T-helper 17 cell (primary cell): ENCODE measurements at places on chromosomes 2 and 18. TPM values are rescaled to one million over a fixed set of nuclear protein-coding genes. Genes with fewer than 3 reads are reported as not detected.

DNA sequence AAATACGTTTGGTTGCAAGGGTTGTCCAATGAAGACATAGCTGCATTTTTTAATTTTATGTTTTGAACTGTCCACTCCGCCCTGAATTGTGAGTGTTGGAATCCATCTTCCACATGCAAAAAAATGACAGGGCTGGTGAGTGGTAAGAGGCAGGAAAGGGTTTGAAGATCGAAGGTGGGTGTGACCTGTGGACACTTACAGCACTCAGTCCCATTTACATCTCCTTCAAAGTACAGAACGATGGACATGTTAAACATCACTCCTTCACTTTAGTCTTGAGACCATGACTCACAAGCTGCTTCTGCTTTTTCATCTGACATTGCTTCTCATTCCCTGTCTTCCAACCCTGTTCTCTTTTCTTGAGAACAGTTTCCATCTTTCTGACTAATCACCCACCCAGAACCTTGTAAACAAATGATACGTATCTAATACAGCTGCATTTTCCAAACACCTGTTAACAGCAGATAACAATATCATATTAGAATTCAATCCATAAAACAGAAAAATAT, 179.3 kb downstream of the ZNF516 start:
- DNase-seq, result no peak

DNA sequence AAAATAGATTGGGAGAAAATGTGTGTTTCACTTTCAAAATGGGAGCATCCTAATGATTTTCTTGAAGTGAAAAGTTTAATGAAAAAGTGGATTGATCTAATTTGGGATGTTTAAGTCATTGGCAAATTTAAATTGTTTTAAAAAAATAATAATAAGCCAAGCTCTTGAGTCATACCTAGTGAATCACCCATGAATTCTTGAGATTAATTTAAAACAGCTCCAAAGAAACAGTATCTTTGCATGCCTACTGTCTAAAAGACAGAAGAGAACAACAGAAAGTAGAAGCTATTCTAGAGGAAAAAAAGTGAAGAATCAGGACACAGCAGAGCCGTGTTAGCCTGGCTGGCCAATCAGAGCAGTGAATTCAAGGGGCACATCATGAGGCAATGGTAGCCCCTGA, 7.7 kb downstream of the ACVR1C start:
- no peak for DNase-seq

DNA sequence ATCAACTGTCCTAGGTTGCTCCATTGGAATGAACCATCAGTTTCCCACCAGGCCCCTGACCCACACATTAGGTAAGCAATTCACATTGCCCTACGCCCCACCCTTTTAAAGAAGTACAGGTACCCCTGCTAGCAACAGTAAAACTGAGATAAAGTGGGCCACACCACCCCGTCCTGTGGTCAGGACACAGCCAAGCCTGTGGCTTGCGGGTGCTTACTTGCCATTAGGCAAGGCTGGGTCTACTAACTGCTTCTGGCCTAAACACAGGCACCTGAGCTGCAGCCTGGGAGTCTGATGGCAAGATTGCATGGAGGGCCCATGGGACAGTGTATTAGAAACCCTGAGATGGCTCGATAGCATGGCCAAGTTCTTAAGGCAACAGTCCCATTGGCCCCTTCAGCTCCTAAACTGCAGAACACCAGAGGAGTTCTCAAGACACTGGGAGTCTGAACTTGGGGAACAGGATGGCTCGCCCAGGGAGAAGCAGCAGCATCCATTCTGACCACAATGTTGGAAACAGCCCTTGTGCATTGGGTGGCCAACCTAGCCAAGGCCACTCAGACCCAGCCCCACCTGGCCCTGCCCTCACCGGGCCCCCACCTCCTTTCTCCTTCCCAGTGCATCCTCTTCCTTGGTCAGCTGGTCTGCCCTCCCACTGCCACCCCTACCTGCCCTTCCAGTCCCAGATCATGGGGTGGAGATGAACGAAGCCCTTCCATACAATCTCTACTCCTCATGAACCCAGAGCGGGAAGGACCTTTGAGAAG, 177.1 kb downstream of the TNS1 start:
- DNase-seq, result no peak

- no peak for DNase-seq
These were observed 12.6 kb downstream of the GKN1 start for GRCh38 chr2:68987021-68987503.

TMEM17 gene
- total RNA-seq, result not detected

DNA sequence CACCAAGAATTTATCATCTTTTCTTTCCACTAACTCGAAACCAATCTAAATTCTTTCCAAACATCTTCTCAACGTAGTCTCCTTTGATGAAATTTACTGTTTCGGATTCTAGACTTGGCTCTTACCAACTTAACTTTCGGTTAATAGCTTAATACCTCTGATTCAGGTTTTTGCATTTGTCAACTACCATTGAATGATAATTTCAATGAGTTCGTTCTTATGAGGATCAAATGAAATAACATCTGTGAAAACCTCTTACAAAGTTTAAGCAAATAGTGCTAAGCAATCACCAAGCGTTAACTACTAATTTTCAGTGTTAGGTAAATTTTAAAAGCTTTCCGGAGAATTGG, 593 bp upstream of the NRBP1 start:
- DNase-seq, result no peak

TTC32 gene
- total RNA-seq, result 33.4 TPM

- DNase-seq, result no peak
These were observed 44.3 kb downstream of the EDAR start for GRCh38 chr2:108944601-108945331.

- DNase-seq, result no peak
These were observed 18.0 kb downstream of the COLEC11 start for GRCh38 chr2:3612639-3613523.

- no peak for DNase-seq
These were observed 181.3 kb downstream of the PID1 start for GRCh38 chr2:229089776-229090175.

DNA sequence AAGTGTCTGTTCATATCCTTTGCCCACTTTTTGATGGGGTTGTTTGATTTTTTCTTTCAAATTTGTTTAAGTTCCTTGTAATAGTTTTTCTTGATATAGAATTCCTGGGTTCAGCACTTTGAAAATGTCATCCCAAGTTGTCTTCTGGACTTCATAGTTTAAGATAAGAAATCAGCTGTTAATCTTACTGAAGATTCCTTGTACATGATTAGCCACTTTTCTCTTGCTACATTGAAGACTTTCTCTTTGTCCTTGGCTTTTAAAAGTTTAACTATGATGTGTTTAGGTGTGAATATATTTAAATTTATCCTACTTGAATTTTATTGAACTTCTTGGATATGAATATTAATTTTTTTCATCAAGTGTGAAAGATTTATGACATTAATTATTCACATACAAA, 387.2 kb upstream of the CWC22 start:
- DNase-seq, result no peak

AP1S3 gene
- 1.6 TPM for total RNA-seq

- no peak for DNase-seq
These were observed 93.3 kb downstream of the HRH4 start for GRCh38 chr18:24553571-24554285.

L3MBTL4 gene
- 0.18 TPM for total RNA-seq

DNA sequence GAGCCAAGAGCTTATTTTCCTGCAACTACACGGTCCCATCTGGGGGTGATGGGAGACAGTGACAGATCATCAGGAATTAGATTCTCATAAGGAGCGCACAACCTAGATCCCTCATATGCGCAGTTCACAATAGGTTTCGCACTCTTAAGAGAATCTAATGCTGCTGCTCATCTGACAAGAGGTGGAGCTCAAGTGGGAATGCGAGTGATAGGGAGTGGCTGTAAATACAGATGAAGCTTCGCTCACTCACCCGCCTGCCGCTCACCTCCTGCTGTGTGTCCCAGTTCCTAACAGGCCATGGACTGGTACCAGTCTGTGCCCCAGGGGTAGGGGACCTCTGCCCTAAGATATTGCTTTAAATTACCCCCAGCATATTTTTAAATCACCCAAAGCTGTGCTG, 10.8 kb downstream of the LRRFIP1 start:
- DNase-seq, result no peak

ABCG5 gene
- not detected for total RNA-seq

DNA sequence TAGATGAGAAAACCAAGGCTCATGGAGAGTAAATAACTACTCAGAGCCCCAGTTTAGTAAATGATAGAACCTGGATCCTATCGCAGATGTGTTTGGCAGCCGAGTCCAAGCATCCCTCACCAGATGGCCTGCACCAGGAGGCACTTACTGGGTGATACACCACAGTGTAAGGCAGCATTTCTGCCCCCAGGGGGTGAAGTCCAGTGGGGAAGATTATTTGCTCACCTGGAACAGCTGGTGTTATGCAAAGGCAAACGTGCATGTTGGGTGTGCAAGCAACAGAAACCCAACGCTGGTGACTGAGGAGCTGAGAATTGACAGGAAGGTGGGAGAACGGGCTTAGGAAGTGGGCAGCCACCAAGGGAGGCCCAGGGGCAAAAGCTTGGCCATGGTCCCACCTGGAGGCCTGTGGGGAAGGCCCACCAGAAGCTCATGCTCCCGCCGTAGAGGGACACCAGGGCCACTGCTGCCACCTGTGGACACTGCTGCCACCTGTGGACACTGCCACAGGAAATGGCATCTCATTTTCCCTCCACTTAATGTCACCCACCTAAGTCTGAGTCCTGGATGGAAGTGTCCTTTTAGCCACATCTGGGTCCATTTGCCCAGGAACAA, 100.6 kb downstream of the TFCP2L1 start:
- no peak for DNase-seq

- no peak for DNase-seq
These were observed 71.9 kb downstream of the BIN1 start for GRCh38 chr2:127034883-127035611.

DNA sequence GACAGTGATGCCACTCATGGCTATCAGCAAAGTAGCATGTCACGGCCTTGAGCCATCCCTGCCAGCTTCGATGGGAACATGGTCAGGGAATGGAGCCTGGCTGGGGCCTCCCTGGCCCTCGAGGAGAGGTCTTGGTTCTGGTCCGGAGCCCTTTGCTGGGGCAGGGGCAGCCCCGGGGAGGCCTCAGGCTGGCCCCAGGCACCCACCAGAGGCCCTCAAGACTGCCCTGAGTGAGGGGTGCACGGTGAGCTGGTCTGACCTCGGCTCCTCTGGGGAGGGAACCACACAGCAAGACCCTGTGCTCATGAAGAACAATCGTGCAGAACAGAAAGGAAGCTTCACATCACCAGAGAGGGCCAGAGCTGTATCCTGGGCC, 75.2 kb upstream of the OTOS start:
- no peak for DNase-seq

- no peak for DNase-seq
These were observed 171.3 kb downstream of the THADA start for GRCh38 chr2:43424262-43425207.

GRCh38 chr2:31002537-31003150, 135.6 kb downstream of the GALNT14 start:
- DNase-seq, result no peak

RALB gene
- 20.2 TPM for total RNA-seq

GRCh38 chr2:101387151-101387834, at the start of gene CREG2:
Gene CREG2, minus strand, starts transcription at chr2:101387503. Its CDS starts 46 bp downstream, at chr2:101387457.
- DNase-seq, result peak; percentile 54

DNA sequence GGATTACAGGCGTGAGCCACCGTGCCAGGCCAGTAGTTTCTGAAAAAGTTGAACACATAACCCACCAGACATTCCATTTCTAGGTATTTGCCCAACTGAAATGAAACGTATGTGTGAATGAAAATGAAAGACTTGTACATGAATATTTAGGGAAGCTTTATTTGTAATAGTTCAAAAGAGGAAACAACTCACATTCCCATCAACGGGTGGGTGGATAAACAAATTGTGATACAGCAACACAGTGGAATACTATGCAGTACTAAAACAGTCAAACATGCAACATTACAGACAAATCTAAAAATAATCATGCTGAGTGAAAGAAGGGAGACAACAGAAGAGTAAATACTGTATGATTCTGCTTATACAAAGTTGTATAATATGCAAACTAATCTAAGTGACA, 46.8 kb downstream of the TMEM131 start:
- no peak for DNase-seq

DNA sequence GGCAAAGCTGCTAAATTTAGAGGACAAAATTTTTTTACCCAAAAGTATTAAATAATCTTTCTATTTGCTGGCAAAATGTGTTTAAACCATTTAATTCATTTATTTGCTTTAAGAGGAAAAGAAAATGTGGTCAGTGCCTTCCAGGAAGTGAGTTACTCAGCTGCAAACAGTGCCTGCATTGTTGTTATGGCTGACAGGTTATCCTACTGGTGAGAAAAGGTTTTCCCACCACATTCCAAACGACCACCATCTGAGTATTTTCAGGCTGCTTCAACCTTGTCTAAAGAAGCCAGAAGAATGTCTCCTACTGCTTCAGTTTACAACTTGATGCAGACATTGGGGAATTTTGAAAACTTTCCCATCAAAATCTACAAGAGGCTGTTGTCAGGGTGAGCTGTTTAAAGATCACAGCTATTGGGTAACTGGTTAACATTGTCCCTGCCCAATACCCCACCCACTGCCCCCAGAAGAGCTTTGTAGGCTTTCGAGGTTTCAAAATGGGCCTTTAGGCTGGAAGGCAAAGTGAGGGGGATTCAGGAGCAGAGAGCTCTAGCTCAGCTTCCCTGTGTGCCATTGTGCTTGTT, 461.3 kb upstream of the FANCL start:
- no peak for DNase-seq

GRCh38 chr2:232238108-232238507, 140.4 kb upstream of the ALPP start:
- DNase-seq, result no peak

DNA sequence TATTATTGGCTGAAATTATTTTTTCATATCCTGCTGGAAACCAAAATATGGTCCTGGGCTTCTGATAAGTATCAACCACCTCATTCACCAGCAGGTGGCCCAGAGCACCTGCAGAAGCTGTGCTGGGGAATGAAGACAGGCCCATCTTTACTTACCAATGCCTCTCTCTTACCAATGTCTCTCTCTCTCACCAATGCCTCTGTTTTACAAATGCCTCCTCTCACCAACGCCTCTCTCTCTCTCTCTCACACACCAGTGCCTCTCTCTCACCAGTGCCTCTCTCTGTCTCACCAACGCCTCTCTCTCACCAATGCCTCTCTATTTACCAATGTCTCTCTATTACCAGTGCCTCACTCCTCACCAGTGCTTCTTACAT, 2.3 kb upstream of the MAL start:
- DNase-seq, result no peak

VWC2L gene
- not detected for total RNA-seq
